ENCODE measurements at places on chromosomes 2 and 18.
A peak's percentile ranks its signal among the peaks of the same experiment; 100 is the strongest.

GRCh38 chr2:223991611-223992010, 34.3 kb downstream of the MRPL44 start:
- DNase-seq, result no peak

- no peak for DNase-seq
These were observed 150.9 kb downstream of the RTP5 start for GRCh38 chr2:242020196-242021004.

DNA sequence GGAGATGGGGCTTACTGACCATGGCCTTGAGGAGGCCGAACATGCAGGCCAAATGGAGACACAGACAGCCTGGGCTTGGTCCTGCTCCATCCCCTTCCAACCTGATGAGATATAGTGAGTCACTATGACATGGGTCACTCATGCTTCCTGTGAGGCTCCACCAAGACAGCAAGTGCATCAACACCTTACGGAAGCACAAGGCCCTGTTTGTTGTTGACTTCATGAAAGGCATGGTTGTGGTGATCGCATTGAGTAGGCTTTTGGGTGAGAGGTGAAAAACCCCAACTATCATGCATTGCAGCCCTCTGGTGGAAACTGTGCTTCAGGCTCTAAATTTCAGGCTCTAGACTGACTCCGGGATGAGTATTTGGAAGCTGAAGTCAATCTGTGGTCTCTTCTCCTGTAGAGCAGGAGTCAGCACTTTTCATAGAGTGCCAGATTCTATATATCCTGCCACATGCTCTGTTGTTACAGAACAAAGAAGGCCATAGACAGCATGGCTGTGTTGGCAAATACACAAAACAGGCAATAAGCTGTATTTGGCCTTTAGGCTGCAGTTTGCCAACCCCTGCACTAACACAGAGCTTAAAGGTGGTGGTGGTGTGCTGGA, 10.1 kb downstream of the IL37 start:
- DNase-seq, result no peak

- DNase-seq, result no peak
These were observed 128.3 kb upstream of the ARHGAP28 start for GRCh38 chr18:6601241-6601640.

DNA sequence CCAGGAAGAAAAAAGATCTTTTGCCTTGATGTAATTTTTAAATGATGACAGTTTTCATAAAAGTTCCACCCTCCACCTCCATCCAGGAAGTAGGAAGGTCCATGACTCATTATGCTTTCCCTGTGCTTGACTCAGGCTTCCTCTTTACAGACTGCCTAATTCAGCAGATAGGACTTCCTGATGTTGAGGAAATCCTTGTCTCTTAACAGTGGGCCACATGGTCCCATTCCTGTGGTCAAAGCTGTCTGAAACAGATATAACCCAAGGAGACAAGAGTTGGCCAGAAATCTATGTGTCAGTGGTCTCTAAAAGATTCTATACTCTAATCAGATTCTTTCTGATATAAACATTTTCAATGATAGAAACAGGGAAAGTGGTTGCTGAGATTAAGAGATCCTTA, 119.1 kb downstream of the BAZ2B start:
- peak; percentile 70 for DNase-seq

- no peak for DNase-seq
These were observed 2.1 kb downstream of the PCBP1 start for GRCh38 chr2:70089220-70089982.

GRCh38 chr2:241161646-241162281, 11.5 kb downstream of the PPP1R7 start:
- peak; percentile 82 for DNase-seq

GRCh38 chr2:185813707-185814106, 75.1 kb downstream of the FSIP2 start:
- no peak for DNase-seq

DNA sequence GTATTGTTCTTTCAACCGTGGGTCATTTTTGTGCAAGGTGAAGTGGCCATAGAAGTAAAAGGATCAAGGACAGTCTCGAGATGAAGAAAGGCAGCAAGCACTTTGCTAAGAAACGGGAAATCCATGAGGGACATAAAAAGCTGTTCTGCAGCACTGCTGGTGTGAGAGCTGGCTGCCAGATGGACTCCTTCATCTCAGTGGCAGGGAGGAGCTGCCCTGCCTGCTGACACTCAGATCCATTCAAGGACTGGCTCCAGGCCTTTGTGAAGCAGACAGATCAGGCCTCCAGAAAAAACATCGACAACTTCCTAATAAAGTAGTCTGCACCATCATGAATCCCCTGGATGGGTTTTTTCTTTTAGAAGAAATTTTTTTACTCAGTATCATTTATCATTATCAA, 29.5 kb downstream of the RMC1 start:
- DNase-seq, result no peak

DNA sequence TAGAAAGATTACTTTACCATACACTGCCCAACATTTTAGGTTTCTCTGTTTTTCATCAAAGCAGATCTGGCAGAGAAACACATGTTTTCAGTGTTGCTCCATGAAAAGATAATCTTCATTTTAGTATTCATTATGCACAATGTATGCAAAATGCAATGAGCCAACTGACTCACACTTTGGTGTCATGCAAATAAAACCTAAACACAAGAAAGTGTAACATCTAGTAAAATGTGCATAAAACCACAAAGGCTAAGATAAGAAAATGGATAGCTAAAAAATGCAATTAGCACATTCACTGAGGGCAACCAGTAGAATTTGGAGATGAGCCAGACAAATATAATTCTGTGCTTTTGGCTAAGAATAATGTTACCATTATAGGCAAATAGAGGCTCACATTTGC, 203.5 kb upstream of the UBE2E3 start:
- DNase-seq, result no peak

DNA sequence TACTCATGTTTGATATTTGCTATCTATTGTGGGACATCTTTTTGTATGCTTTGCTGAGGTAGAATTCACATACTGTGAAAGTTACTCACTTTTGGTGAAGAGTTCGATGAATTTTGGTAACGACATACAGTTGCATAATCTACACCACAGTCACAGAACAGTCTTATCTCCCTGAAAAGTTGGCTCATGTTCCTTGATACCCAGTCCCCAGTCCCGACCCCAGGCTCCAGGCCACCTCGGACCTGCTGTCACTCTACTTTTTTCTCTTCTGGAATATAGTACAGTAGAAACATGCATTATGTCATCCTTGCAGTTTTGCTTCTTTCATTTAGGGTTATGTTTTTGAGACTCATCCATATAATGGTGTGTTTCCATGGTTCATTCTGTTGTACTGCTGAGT, 191.7 kb downstream of the FAM210A start:
- DNase-seq, result no peak

- DNase-seq, result no peak
These were observed 7.7 kb upstream of the HS6ST1 start for GRCh38 chr2:128326346-128326745.

GRCh38 chr2:71100195-71100964, 29.6 kb downstream of the MCEE start:
- DNase-seq, result peak; percentile 79

DNA sequence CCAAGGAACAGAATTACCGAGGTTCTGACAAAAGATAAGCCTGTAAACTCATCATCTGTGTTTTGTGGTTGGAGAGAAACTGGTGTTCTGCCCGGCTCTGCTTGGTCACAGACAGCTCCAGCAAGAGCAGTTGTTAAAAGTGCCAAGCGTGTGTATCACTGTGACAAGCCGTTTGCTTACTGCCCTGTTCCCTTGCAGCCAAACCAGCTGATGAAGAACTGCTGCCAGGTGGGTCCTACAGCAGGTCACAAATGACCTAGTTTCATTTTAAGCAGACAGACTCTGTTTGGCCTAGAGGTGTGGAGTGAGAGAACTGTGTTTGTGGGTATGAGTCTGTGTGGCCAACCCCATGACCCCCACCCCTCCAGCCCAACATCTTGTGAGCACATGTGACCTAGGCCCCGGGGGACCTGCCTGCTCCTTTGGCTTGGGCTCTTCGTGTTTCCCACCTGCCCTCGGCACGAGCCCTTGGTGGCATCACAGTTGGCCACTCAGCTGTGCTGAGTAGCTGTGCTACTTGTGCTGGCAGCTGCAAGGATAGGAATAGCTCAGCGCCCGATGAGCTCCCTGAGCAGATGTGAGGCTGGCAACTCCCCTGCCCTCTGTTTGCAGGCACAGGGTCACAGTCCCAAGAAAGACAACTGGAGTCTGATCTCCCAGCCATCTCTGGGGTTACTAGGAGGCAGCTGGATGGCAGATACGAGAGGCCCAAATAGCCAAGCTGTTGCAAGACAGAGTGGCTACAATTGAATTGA, 9.7 kb downstream of the OXER1 start:
- no peak for DNase-seq

DNA sequence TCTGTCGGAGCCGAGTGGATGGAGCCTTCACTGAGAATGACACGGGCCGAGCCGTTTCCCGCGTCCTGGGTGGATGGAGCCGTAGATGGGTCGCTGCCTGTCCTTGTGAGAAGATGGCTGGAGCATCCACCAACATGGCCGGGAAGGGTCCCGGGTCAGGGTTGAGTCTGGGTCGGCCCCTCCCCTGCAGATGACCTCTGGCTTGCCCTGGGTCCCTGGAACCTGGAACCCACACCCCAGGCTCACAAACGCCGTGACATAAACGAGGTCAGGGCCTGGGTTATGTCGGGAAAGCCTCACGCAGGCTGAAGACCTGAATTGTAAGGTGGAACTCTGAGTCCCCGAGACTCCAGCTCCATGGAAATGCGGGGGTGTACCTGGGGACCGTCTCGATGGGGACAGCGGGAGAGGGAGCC, 94.9 kb downstream of the NFATC1 start:
- no peak for DNase-seq

- DNase-seq, result no peak
These were observed 105.5 kb downstream of the FAM168B start for GRCh38 chr2:130987519-130988425.

All from AG08396 (cell line).